ENCODE measurements at places on chromosomes 5 and 9.

GRCh38 chr5:94239266-94239665, 379.1 kb downstream of the KIAA0825 start:
- no peak for DNase-seq

DNA sequence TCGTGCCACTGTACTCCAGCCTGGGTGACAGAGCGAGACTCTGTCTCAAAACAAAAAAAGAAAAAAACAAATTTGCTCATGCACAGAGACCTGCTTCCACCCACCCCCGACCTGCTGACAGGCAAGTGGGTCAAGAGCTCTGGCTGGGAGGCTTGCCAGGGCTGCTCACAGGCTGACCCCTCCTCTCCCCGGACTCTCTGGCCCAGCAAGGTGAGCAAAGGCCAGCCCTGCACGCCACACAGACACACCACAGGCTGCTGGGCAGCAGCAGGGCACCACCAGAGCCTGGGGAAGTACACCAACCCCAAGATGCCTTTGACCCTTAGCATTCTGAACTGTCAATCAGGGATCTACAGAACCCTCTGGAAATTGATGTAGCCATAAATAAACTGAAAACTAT, 29.2 kb downstream of the NSUN2 start:
- no peak for DNase-seq

DNA sequence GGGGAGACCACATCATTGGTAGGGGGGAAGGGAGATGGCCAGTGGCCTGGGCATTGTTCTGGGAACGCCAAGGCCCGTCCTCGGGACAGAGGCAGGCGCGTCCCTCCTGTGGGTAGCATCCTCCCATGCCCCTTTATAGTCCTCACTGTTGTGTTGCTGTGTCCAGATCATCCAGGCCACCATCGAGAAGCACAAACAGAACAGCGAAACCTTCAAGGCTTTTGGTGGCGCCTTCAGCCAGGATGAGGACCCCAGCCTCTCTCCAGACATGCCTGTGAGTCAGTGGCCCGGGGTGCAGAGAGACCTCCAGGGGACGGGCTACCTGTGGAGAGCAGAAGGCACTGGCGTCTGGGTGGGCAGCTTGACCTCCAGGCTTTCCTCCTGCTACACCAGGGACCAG, 38.4 kb upstream of the SUSD3 start:
- DNase-seq, result no peak

GRCh38 chr5:147670815-147671214, 111.7 kb downstream of the JAKMIP2 start:
- no peak for DNase-seq

DNA sequence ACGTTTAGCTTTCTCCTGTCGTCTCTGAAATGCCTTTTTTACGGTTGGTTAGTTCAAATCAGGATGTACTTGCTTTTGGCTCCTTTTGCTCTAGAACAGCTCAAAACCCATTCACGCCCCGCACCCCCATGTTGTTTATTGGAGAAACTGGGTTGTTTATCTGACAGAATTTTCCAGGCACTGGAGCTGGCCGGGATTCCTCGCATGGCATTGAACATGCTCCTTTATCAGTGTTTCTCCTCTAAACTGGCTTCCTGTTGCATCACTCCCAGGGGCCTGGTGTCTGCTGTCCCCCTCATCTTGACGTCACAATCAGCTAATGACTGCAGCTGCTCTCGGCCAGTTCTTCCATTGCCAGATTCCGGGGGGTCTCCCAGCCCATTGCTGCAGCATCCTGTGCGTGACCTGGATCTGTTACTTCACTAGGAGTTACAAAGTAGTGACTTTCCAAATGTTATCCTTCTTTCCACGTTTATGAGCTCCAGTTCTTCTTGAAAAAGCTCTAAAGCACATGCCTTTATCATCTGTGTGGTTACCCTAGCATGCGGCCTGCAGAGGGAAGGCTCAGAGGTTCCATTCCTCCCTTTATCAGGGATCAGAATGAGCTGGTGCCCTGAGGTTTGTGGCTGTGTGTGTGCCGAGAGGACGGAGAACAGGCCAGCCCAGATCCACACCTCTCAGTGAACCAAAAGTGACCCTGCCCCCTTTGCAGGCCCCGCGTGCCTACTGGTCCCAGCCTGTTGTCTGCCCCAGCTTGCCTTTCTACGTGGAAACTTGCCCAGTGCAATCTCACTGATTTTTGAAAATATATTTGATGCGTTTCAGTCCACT, 27.5 kb downstream of the FAM163B start:
- no peak for DNase-seq

DNA sequence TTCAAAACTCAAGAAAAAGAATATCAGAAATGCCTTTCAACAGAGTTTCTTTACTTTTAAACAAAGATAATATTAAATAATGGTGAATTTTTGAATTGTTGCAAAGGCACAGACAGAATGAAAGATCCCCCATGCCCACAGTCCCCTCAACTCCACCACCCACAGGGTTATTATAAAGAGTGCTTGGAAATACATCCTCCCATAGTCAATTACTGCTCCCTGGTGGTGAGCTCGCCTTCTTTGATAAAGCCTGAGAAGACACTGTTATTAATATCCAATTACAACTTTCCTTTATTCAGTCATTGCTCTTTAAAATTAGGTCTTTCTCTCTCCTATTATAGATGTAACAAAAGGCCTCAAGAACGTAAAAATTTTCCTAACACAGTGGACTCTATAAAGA, 490.2 kb upstream of the RORB start:
- no peak for DNase-seq

DNA sequence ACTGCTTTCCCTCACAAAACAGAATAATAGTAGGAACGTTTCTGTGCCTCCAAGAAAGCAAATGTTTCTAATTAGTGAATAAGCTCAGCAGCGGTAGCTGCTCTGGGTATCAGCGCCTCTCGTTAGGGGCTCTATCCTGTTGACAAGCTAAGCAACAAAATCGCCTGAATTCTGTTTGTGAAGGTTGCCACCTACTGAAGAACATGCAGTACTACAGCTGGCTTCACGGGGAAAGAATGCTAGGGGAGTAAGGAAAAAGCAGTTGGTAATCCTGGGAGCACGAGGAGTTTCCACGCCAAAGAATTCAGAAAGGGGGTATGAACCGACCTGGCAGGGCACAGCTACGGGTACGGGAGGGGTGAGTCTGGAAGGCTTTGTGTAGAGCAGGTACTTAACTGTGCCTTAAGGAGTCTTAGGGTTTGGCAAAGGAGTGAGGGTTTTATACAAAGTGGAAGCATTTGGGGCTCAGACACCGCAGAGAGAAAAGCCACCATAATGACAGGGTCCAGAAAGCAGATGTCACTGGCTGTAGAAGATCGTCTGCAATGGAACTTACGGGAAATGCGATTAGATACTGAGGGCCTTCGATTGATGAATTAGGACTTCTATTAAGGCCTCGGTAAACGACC, 171.7 kb downstream of the TTC39B start:
- peak; percentile 65 for DNase-seq

DNA sequence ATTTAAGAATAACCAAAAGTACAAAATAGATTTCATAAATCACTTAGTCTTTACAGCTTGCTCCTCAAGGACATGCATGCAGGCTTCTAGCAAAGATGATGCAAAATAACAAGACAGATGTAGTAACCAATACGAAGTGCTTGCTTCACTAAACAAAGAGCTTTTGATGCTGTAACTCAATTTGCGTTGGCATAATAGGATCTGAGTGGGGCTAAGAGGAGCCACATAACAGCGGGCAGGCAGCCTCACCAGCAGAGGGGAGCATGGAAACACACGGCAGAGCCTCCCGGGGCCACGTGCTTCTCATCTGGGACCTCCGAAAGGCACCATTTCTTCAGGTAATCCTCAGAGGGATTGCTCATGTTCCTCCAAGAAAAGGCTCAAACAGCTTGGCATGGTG, 139.7 kb downstream of the C5orf15 start:
- no peak for DNase-seq

GRCh38 chr5:1187950-1188334, 13.5 kb upstream of the SLC6A19 start:
- no peak for DNase-seq

DNA sequence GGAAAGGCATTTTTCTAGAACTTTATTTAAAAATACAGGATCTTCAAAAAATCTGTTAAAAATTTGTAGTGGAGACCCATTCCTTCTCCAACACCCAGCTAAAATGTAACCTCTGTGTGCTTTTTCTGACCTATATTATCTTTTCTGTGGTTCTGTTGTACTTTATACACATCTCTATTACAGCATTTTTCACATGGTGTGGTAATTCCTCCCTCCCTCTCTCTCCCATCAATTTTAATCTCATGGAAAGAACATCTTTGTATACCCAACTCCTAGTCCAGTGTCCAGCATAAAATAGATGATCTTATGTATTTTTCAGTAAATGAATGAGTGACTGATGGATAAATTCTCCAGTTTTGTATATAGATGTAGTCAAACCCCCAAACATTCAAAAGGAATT, 183.4 kb upstream of the KLF9 start:
- no peak for DNase-seq

DNA sequence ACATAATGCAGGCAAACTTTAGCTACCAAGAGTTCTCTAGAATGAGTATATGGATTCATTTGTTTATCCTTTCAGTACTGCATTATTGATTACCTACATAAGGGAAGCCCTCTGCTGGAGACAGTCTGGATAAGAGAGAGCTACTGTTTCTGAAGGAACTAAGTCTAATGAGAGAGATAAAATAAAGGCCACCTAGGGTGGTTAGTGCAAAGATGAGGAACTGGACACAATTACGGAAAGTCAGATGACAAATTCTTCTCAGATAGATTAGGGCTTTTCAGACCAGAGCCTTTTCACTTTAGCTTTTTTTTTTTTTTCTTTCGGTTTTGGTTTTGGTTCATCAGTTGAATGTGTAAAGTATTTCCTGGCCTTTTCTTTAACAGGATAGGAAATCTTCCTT, 31.3 kb downstream of the ISOC1 start:
- DNase-seq, result no peak

DNA sequence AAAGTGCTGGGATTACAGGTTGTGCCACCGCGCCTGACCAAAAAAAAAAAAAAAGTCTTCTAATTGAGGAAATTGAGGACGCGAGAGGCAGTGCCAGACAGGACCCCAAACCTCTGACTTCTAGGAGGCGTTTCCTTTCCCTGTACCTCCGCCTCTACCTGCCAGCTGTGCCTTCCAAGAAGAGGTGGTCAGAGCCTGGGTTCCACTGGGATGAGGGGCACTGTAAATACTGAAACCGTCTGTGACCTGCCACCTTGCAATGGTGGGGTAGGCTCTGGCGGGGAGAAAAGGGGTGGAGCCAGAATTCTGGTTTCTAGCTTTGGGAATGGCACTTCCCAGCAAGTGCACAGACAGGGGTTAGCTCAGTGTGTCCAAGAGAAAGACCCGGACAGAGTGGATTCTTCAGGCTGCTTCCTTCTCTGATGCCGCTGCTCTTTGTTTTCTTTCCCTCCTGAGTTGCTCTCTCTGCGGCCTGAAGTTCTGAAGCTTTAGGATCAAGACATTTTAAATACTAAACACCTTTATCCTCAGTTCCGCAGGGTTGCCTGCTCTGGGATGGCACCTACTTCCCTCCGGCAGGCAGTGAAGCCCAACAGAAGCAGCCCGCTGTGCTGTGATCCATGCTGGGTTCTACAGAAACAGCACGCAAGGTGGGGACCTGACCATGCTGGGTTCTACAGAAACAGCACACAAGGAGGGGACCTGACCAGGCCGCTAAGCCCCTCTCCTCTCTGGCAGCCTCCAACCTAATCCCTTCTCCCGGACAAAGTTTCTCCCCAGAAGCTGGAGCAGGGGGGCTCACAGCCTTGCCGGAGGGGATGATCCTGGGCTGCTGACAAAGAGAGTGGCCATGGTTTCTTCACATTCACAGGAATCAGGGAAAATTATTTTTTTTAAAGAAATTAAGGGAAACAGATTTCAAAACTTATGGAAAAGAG, 65.2 kb downstream of the OTULIN start:
- DNase-seq, result no peak

DNA sequence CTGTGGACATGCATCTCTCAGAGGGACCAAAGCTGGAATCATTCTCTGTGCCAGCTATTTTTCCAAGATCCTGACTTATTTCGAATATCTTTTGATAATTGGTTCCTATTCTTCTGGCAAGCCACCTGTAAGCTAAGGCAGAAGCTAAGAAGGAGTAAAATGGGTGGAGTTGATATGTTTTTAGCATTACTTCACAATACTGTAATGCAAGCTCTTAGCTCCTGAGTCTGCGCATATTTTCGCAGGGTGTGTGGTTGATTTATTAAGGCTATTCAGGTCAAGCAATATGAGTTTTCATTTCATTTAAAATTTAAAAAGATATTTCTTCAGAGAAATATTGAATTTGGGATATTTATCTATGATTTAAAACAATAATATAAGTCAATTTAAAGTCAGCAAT, 158.5 kb upstream of the ADAMTS16 start:
- no peak for DNase-seq

DNA sequence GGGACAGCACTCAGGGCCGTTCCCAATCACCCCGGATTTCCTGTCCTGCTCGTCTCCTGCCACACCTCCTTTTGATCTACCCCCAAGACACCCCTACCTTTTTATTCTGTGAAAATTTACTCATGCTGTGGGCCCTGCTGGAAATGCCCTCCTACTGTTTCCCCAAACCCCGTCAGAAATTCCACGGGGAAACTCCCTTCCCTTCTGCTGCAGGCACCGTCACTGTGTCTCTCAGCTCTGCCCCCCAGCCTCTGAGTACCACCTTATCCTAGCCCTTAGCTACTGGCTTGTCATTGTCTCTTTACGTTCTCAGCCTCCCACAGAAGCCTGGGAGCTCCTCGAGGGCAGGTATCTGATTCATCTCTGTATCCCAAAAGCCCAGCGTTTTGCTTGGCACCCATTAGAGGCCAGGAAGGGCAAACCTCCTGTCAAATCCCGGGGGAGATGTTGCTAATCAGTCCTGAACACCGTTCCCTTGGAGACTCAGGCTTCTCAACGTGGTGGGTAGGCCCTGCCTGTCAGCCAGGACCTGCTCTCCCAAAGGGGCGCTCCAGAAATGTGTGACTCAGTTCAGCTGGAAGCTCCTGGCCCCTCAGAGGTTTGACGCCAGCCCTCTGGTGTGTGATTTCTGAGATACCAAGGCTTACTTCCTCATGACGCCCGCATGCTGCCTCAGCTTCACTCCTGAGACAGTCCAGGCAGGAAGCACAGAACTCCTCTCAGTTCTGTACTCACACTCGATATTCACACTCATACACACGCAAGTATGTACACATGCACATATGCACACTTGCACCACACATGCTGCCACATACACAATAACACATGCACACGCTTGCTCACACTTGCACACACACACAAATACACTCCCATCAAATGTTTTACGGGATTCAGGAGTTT, 50.7 kb upstream of the GRHPR start:
- no peak for DNase-seq

GRCh38 chr5:40554054-40554453, 125.7 kb upstream of the PTGER4 start:
- no peak for DNase-seq

DNA sequence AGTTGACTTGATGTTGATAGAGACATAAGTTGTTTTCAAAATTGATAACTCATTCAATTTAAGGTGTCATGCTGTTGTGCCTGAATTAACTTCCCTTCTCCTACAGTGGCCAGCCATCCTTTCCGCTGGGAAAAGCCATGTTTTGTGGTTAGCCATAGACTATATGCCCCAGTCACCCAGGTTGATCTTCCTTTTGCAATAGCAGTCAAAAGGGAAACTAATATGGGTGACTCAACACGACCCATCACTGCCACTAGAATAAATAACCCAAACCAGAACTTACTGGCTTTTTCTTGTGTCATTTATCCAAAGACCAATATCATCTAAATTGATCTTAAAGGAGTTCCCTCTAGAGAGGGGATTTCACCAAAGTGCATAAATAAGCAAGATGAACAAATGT, 87.4 kb downstream of the PTCD2 start:
- no peak for DNase-seq

GRCh38 chr5:73670731-73671130, 44.7 kb downstream of the ARHGEF28 start:
- DNase-seq, result no peak

- no peak for DNase-seq
These were observed 315.5 kb downstream of the FER start for GRCh38 chr5:109063223-109063622.

Measured in endothelial cell (in vitro differentiated cells).